ENCODE measurements at places on chromosomes 13 and 19. TPM values are rescaled to one million over a fixed set of nuclear protein-coding genes. Genes with fewer than 3 reads are reported as not detected.

DNA sequence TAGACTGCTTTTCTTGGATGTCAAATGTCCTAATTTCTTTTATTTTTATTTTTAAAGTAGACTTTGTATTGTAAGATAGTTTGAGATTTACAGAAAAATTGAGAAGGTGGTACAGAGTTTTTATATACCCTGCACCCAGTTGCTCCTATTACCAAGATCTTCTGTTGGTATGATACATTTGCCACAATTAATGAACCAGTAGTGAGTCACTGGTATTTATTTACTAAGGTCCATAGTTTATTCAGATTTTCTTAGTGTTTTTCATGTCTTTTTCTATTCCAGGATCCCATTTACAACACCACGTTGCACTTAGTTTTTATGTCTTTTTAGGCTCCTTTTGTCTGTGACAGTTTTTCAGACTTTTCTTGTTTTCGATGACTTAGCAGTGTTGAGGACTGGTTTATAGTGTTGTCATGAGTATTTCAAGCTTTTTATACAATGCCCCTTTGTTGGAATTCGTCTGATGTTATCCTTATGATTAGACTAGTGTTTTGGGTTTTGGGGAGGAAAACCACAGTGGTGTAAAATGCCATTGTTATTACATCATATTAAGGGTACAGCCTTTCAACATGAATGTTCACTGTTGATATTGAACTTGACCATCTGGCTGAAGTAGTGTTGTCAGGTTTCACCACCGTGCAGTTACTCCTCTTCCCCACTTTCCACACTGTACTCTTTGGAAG, 35.9 kb downstream of the COG3 start:
- peak; percentile 11 for DNase-seq

DNA sequence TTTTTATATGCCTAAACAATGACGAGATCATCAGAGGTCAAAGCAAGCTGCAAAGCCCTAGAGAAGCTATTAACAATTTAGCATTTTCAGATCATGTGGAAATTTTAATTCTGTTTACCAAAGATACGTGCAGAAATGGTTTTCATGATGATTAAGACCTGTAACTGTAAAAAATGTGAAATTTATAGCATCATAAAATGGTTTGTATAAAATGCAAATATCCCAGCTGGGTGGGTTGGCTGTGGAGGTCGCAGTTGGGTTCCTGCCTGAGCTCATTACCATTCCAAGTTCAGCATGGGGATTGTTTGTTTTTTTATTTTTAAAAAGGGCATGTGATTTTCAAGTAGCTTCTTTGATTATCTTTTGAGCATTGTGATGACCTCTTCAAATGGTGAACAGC, 47.9 kb upstream of the SIAH3 start:
- no peak for DNase-seq

DNA sequence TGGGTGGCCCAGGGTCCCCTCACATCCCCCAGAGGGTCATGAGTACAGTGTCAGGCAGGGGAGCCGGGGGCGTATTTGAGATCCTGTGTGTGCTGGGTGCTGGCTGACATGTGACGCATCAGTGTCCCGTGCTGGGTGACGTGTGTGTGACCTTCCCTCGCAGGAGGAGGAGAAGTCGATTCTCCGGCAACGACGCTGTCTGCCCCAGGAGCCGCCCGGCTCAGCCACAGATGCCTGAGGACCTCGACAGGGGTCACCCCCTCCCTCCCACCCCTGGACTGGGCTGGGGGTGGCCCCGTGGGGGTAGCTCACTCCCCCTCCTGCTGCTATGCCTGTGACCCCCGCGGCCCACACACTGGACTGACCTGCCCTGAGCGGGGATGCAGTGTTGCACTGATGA, 25.8 kb downstream of the PNPLA6 start:
- no peak for DNase-seq

GNG8 gene
- total RNA-seq: not detected

- DNase-seq: peak; percentile 8
Measured at GRCh38 chr13:106867249-106867648, 299.3 kb upstream of the ARGLU1 start.

NCAN gene
- not detected for total RNA-seq

HIPK4 gene
- under 0.01 TPM for total RNA-seq

DNA sequence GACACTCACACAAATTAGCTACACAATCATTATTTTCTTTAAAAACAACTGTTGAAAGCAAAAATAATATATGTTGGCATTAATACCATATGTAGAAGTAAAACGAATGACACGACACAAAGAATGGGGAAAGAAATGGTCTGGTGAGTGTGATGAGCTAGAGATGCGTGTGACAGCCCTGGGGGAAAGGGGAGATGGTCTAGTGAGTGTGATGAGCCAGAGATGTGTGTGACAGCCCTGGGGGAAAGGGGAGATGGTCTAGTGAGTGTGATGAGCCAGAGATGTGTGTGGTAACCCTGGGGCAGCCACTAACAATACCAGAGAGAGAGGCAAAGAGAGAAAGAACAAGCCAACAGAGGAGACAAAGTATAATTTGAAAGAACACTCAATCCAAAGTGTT, 22.3 kb upstream of the LAMP1 start:
- DNase-seq: no peak

- DNase-seq: peak; percentile 23
Measured at GRCh38 chr19:38848299-38849146, 1.3 kb downstream of the HNRNPL start.

GRCh38 chr19:42270346-42271044, 1.4 kb downstream of the CIC start:
- DNase-seq: peak; percentile 68

GRCh38 chr13:73300718-73301425, 242.1 kb downstream of the KLF5 start:
- DNase-seq: no peak

DNA sequence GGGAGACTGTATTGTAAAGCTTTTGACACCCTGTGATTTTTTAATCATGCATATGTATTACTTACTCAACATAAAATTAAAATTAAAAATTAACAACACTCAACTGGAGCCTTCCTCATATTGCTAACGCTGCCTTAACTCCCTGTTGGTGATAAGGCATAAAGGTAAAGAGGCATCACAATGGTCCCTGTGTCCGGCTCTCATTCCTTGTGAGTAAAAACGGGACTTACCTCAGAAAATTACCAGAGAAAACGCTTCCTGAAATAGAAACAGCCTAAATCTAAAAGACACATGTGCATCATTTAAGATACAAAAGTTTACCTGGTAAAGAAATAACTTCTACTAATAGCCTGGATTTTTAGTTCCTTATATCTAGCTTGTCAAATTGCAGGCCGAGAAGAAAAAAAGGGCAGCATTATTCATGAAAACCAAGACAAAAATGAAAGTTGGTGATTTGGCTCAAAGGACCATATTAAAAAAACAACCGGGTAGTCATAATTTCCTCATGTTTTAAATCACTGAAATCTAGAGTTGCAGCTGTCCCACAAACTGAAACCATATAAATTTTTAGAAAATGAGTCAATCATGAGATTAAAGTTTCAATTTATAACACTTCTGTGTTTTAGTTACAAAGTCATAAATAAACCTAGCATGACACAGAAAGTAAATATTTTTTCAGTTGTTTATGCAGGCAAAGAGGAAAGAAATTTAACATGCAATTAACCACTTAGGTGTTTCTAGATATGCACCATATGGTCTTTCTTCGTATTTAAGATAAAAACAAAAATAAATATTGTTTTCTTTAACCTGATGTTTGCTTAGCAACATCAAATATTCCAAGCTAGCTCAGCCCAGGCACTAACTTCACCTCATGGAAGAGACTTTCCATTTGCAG, 94.7 kb downstream of the MIPEP start:
- peak; percentile 85 for DNase-seq

GRCh38 chr19:16225279-16226183, 27.8 kb downstream of the AP1M1 start:
- no peak for DNase-seq

GRCh38 chr13:95485518-95486144, 66.9 kb upstream of the CLDN10 start:
- DNase-seq: peak; percentile 84

ZNF560 gene
- under 0.01 TPM for total RNA-seq

- no peak for DNase-seq
Measured at GRCh38 chr13:55572862-55573261, 1567.9 kb upstream of the PRR20A start.

Measured in lung microvascular endothelial cell (primary cell).